ENCODE measurements at places on chromosomes 4 and X. TPM values are rescaled to one million over a fixed set of nuclear protein-coding genes. Genes with fewer than 3 reads are reported as not detected.

DNA sequence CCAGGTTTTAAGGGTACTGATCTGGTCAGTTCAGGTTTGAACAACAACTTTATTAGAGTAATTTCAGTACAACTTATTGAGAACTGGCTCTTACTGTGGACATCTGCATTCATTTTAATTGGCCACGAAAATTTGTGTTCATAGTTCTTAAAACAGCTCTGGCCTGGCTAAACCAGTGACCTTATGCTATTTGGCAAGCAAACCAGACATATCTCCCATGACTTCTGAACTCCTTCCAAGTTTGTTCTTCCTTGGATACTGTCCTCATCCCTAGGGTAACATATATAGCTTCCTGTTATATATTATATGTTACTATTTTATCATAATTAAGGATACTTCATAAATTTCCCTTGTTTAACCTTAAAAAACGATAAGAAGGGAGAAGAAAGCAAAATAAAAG, 841.9 kb downstream of the TRAM1L1 start:
- no peak for ATAC-seq

Gene CXCL13
- 9.0 TPM for total RNA-seq

GRCh38 chrX:40628506-40628905, 5.3 kb downstream of the MPC1L start:
- ATAC-seq: no peak

DNA sequence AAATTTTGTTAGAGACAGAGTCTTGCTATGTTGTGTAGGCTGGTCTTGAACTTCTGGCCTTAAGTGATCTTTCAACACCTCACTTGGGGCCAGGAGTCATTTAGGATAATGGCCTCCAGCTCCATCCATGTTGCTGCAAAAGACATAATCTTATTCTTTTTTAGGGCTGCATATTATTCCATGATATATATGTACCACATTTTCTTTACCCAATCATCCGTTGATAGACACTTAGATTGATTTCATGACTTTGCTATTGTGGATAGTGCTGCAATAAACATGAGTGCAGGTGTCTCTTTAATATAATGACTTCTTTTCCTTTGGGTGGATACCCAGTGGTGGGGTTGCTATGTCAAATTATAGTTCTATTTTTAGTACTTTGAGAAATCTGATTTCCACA, 140.9 kb upstream of the LCORL start:
- ATAC-seq: no peak

Gene SPATA18
- 11.9 TPM for total RNA-seq

DNA sequence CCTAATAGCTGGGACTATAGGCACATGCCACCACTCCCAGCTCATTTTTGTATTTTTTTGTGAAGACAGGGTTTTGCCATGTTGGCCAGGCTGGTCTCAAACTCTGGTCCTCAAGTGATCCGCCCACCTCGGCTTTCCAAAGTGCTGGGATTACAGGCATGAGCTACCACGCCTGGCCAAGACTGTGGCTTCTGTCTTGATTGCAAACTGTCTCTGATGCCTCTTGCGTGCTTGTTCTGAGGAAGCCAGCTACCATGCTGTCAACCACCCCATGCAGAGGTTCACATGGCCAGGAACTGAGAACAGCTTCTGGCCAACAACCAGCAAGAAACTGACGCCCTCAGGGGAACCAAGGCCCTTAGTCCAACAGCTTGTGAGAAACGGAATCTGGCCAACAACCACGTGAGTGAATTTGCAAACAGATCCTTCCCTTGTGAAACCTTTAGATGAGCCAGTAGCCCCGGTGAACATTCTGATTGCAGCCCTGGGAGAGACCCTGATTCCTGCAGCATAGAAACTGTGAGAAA, 71.2 kb downstream of the SUPT20HL2 start:
- ATAC-seq: no peak

Gene EGFL6
- total RNA-seq: 4.4 TPM

DNA sequence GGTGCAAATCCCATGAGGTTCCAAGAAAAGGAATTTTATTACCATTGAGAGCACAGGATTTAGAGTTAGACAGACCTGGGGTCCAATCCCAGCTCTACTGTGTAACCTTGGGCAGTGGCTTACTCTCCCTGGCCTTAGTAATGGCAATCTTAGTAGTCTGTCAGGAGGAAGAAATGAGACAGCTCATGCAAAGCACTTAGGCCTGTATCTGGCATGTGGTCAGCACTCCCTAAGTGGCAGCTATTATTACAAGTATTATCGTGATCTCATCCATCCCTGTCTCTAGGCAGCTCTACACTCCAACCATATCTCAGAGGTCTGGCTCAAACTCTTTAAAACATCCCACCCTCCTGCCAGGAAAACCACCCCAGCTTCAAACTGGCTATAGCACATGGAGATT, 129.6 kb upstream of the NALF2 start:
- no peak for ATAC-seq

- no peak for ATAC-seq
Observed at GRCh38 chr4:140346136-140346535, 27.3 kb upstream of the SCOC start.

GRCh38 chrX:13029887-13030771, 14.3 kb downstream of the FAM9C start:
- no peak for ATAC-seq

GRCh38 chrX:26253526-26253925, 37.6 kb downstream of the MAGEB5 start:
- no peak for ATAC-seq

Gene MAP9
- total RNA-seq: 1.7 TPM

Gene MAGEA3
- total RNA-seq: not detected

GRCh38 chr4:61400439-61401038, 200.4 kb downstream of the ADGRL3 start:
- no peak for ATAC-seq

GRCh38 chr4:4950561-4951290, 68.5 kb downstream of the CYTL1 start:
- ATAC-seq: no peak

Gene DKK2
- total RNA-seq: not detected

Gene MAGEA12
- total RNA-seq: not detected

Gene SMARCA1
- 6.6 TPM for total RNA-seq

- ATAC-seq: no peak
Observed at GRCh38 chrX:13212191-13212651, 107.6 kb downstream of the ATXN3L start.

Gene ACSL1
- 74.3 TPM for total RNA-seq

- no peak for ATAC-seq
Observed at GRCh38 chrX:29477878-29478277, 737.5 kb upstream of the MAGEB2 start.

DNA sequence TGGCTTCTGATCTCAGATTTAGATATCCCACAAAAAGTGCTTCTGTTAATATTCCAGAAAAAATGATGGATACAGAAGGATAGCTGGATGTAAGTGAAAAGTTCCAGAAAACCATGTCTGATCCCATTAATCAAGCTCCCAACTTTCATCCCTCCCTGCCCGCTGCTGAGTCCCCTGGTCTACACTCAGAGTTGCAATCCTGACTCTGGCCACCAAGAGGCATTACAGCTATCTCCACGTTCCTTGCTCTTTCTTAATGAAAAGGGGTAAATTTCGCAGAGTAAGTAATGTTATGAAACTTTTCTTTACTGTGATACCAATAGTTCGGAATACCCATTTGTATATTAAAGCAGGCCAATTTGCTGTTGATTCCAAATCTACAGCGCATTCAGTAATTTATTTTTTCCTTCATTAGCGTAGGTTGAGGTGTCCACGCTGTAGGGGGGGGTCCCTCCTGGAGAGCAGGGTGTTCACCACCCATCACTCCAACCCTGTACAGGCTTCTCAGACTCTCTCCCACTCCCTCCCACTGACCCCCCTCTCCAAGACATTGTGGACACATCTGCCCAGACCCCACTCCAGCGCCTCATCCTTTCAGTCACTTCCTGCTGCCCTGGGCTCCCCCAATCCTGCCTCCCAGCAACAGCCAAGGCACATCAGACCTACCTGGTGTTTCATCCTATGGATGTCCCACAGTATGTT, 55.1 kb downstream of the RAB40A start:
- peak; percentile 45 for ATAC-seq

GRCh38 chrX:152917656-152918579, 20.1 kb downstream of the ZNF185 start:
- ATAC-seq: no peak

DNA sequence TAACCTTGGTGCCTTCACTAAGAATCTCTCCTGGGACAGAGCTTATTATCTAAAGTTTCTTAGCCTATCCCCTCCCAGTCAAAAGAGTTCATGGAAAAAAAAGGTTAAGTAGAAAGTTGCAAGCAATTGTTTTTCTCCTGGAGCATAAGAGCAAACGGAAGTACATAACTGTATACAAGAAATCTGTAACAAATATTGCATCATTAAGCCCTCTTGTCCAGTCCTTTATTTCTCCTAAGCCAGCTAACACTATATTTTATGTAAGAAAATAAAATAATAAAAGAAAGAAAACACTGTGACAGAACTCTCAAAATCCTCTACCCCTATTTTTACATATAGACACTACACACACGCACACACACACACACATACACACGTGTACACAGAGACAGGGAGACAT, 255.3 kb downstream of the NAF1 start:
- no peak for ATAC-seq

GRCh38 chr4:122481766-122482405, 25.4 kb upstream of the IL2 start:
- ATAC-seq: no peak

Gene TCEAL5
- not detected for total RNA-seq
